ENCODE measurements at places on chromosomes 6 and 20. TPM values are rescaled to one million over a fixed set of nuclear protein-coding genes. Genes with fewer than 3 reads are reported as not detected.

DNA sequence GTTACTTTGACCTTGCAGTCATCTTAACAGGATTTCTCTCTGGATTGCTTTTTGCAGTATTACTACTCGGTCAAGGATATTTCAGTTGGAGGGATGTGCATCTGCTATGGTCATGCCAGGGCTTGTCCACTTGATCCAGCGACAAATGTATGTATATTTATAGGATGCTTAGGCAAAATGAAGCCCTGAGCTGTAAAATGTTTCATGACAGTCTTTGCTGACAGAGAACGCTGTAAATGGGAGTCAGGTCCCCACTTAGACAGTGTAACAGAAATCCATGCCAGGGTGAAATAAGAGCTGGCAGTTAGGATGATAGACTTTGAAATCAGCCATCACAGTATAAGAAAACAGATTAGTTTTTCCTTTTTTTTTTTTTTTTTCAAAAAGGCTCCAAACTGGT is 264.0 kb downstream of the LAMA2 start:
- DNase-seq, result no peak

- DNase-seq, result no peak
Measured at GRCh38 chr20:34880215-34880850, 3.9 kb downstream of the ACSS2 start.

GRCh38 chr6:110532431-110532830 is 56.0 kb upstream of the SLC22A16 start:
- no peak for DNase-seq

DNA sequence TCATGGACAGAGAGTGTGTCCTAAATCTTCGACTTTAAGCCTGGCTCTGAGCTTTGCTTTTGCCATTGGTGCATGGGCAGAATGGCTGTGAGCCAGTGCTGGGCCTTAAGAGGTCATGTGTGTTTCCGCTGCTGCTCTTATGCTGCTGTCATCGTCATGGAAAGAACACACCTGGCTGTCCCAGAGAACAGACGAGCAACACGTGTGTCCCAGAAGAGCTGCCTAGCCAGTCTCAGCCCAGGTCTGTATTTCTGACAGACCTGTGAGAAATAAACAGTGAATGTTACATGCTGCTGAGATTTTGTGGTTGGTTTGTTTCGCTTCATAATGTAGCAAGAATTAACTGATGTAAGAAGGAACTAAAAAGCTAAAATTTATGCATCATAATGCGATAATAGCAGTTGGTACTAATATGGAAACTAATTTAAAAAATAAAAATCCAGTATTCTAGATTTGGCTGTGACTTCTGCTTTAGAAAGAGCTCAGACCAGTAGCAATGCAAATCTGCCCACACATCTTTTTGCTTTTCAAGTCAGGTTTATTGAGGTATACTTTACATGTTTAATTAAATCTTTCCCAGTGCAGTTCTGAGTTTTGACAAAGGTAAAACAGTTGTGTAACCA is 11.5 kb upstream of the SCP2D1 start:
- no peak for DNase-seq

- no peak for DNase-seq
Measured at GRCh38 chr6:19444481-19444880, 392.7 kb upstream of the ID4 start.

DNA sequence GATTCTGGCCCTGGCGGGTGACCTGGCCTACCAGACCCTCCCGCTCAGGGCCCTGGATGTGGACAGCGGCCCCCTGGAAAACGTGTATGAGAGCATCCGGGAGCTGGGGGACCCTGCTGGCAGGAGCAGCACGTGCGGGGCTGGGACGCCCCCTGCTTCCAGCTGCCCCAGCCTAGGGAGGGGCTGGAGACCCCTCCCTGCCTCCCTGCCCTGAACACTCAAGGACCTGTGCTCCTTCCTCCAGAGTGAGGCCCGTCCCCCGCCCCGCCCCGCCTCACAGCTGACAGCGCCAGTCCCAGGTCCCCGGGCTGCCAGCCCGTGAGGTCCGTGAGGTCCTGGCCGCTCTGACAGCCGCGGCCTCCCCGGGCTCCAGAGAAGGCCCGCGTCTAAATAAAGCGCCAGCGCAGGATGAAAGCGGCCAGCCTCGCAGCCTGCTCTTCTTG is 868 bp upstream of the SLC2A4RG start:
- DNase-seq, result no peak

GRCh38 chr20:48486065-48486464 is 341.7 kb downstream of the PREX1 start:
- DNase-seq, result no peak

DNA sequence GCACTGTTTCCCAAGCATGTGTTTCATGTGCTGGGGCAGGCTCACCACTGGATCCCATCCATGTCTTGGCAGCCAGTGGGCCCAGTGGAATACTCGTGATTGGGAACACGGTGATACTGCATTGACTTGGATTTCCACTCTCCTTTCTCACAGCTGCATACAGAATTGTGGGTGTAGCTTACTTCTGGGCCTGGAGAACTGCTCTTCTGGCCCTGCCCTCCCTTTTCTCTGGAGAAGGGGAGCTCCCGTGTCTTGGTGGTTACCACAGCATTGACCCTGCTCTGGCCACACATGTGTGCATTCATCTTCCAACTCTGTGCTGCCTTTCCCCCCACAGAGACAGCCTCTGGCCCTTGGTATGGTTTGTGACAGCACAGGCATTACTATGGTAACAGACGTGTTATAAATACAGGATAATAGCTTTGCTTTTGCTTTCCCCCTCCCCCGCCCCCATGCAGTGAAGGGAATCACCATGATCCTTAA is 21.6 kb downstream of the SOBP start:
- DNase-seq, result no peak

GRCh38 chr6:161111261-161111660 is 119.7 kb downstream of the MAP3K4 start:
- no peak for DNase-seq

GRCh38 chr6:52074716-52075115 is 12.7 kb downstream of the PKHD1 start:
- DNase-seq, result no peak

DNA sequence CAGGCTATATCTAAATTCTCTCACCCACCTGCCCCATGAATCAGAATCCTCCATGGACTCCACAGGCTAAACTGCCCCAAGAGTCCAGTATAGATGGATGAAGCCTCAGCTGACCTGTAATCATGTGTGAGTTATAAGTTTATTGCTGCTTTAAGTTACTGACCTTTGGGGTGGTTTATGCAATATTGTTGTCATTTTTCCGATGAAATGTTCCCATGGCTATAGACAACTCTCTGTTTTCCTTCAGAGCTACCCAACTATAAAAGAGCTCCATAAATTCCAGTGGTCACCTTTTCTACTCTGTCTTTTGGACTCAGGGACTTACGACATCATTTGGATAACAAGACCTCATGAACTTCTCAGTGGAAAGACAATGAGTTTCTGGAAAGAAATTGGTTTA is 212.1 kb downstream of the BMP2 start:
- no peak for DNase-seq

DNA sequence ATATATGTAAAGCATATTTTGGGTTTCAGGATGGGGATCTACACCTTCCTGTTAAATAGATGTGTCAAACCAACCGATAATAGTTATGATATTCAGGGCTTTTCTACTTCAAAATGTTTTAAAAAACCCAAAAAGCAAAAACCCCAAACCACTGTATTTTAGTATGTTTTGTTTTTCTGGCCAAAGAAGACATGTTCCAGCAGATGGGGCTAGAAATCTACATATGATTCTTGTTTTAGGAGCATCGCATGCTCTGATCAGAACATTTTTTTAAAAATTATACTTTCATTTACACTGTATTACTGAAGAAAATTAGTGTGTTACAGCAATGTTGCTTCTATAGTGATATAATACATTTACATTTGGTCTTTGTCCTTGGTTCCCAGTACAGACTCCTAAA is 11.0 kb downstream of the RMND1 start:
- no peak for DNase-seq

GRCh38 chr6:146864885-146865284 is 266.1 kb downstream of the ADGB start:
- DNase-seq, result no peak

- DNase-seq, result no peak
Measured at GRCh38 chr6:50007819-50008218, 14.0 kb downstream of the DEFB110 start.

- DNase-seq, result no peak
Measured at GRCh38 chr6:79302341-79302740, 67.9 kb upstream of the HMGN3 start.

DNA sequence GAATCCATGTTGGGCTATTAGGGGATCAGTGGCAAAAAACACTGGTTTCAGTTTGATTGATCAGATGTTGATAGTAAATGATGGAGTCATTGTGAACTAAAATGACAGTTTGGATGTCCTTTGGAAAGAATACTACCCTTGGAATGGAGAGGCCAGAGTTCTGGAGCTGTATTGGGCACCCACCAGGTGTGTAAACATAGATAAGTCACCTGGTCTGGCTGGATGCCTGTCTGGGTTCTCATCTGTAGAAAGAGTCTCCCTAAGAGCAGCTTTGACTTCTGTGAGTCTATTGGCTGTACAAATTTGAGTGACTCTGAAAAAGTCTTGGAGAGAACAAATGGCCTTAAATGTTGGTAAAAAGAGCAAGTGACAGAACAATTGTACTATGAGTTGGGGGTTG is 115.0 kb downstream of the SCP2D1 start:
- no peak for DNase-seq

DNA sequence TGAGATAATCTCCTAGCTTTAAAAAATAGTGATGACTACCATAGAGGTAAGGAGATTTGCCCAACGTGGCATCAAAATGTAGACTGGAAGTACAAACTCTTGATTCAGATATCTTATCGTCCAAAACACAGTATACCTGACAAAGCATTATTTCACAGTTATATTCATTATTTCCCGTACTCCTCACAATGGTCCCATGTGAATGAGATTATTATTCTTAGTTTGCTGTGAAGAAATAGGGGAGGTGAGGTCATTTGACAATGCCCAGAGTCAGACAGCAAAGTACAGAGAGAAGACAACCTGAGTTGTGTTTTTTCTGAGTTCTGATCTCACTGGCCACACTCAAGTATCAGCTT is 1.2 kb upstream of the TFB1M start:
- no peak for DNase-seq

- DNase-seq, result peak; percentile 26
Measured at GRCh38 chr6:16316741-16317251, 78.4 kb downstream of the GMPR start.

GRCh38 chr6:15389765-15390723 is 144.2 kb downstream of the JARID2 start:
- DNase-seq, result peak; percentile 25

DNA sequence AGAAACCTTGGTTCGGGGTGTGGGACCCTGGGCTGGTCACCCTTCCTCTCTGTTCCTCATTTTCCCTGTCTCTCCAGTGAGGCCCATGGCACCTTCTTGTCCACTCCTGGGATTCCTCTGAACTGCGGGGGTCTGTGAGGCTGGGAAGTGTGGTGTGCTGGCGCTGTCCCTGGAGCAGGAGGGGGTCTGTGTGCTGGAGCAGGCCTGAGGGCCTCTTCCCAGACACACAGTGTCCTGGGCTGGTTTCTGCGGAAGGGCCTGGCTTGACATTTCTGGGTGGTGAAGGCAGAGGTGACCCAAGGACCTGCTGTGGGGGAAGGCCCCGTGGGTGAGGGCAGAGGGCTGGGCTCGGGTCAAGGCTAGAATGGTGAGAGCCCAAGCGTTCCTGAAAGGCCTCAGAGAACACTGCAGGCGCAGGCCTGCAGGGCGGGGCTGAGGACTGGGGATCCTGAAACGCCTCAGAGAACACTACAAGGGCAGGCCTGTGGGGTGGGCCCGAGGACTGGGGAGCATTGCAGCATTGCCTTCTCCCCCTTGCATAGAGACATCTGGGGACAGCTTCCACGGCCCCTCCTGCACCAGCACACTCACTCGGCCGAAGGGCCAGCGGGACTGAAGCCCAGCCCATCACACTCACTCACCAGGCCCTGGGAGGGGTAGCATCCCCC is 10.6 kb upstream of the BAK1 start:
- peak; percentile 33 for DNase-seq

DNA sequence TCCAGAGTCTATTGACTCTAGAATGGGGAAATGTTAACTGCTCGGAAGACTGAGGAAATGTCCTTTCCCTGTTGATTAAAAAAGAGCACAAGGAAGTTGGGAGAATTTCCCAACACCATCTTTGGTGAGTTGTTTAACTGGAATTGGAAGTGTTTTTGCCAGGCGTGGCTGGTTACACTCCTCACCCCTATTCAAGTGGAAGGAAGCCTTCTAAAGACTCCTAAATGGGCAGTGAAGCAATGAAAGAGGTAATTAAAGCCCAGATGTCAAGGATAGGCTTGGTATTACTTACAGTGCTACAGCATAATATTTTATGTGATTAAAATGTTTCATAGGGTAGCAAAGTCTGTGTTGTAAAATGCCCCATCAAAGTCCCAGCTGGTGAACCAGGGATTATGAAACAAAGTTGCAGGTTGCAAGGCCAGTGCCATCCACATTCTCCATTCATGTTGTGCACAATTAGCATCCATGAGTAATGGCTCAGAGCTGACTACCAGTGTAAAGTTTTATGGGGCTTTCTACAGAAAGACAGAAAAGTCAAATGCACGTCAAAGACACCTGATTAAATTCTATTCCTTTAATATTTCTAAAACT is 52.6 kb downstream of the BTBD3 start:
- DNase-seq, result no peak

DNA sequence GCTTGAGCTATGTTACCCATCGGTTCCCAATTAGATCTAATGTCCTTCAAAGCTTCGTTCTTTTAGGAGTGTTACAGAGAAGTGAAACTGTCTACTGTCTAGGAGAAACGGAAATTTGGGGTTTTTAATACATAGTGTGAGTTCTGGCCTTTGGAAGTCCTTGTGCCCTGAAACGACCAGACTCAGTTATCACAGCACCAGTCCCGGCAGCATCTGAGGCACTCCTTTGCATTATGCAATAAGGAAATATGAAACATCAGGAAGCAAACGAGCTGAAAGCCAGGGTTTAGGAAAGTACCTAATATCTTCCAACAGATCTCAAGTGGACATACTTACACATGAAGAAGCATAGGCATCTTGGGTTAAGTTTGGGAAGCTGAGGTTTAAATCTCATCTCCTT is 61.8 kb upstream of the ADGRF1 start:
- peak; percentile 50 for DNase-seq

DNA sequence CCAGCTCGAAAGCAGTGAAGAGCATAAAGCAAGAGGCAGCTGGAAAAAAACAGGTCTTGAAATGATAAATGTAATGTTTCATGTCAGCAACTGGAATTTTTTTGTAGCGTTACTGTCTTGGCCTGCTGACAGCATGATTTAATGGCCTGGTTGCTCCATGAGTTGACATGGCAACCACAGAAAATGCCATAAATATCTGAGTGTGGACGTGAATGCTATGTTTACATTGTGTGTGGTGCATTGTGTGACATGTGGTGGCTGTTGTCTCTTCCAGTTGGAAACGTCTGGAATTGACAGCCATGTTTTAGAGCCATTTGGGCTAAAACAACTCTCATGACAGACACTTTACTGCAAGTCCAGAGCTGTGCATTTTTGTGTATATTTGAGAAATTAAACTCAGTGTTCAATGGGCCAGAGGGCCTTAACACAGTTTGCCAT is 170.0 kb downstream of the FOXA2 start:
- DNase-seq, result no peak

The CCN2 gene
- 47.4 TPM for polyA plus RNA-seq

The ENTPD6 gene
- 86.9 TPM for polyA plus RNA-seq

The SLC24A3 gene
- 0.04 TPM for polyA plus RNA-seq

The HLA-DRA gene
- polyA plus RNA-seq, result not detected

The OTOR gene
- not detected for polyA plus RNA-seq

The SLC22A7 gene
- not detected for polyA plus RNA-seq

The NRN1 gene
- 0.35 TPM for polyA plus RNA-seq

The CST7 gene
- not detected for polyA plus RNA-seq

Measured in A549 (cell line).